HCEC 1CT (cell line): ENCODE measurements at places on chromosomes 2 and 18.

DNA sequence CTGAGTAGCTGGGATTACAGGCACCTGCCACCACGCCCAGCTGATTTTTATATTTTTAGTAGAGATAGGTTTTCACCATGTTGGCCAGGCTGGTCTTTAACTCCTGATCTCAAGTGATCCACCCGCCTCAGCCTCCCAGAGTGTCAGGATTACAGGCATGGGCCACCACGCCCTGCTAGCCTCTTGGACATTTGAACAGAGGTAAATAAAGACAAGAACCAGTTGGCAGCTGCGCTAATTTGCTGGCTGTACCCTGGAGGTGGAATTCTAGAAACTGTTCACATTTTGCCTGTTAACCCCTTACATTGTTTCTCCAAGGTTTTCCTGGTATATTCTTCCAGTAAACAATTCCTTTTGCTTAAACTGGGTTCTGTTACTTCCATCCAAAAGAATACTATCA, 132.9 kb downstream of the CDH2 start:
- no peak for DNase-seq

GRCh38 chr2:27647289-27647688, 16.1 kb downstream of the SUPT7L start:
- DNase-seq: no peak

- DNase-seq: no peak
Measured at GRCh38 chr18:5516841-5517240, 27.0 kb downstream of the EPB41L3 start.

GRCh38 chr2:27379383-27379835, 1.1 kb downstream of the ZNF513 start:
- no peak for DNase-seq

- no peak for DNase-seq
Measured at GRCh38 chr2:23554054-23554697, 169.2 kb downstream of the KLHL29 start.

DNA sequence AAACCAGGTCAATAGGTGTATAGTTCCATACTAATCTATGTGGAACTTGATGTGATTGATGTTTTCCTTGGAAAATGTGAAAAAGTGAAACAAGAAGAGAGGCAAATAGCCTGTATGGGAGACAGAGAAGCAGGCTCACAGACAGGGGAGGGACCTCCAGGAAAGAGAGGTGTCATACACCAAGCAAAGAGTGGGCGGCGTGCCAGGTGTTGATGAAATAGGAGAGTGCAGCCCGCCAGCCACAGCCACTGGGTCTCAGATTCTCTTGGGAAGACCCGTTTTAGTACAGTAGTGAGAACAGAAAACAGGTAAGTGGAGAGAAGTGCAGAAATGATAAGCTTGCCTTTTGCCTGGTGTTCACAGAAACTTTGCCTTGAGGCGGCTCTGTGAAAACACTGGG, 301.9 kb downstream of the ZNF407 start:
- no peak for DNase-seq

- no peak for DNase-seq
Measured at GRCh38 chr2:100194951-100195350, 52.6 kb upstream of the AFF3 start.
